Stimulated activated CD4-positive, alpha-beta T cell treated with anti-CD3 and anti-CD28 coated beads, Interleukin-15, amount 100 ng/mL, for 48 hours (primary cell): ENCODE measurements at places on chromosomes 7 and 10.

- DNase-seq, result no peak
These were observed at the start of gene ABCA13 for GRCh38 chr7:48171202-48171601. ABCA13 (plus strand) TSS chr7:48171458; CDS start chr7:48171484, 26 bp downstream.

DNA sequence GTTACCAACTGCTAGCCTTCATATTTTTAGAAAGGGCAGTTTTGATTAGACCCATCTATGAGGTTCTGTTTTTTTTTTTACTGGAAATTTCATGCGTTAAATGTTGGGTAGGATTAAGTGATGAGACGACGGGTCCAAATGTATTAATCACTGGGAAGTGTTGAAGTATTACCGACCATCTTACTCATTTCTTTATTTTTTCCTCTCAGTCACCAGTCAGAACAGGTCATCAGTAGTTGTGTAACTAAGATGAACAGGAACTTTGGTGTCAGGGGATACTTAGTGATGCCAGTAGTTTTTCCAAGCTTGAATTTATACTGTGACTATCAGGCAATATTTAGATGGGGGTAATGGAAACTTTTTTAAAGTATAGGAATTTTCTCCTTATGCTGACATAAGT lies 14.2 kb downstream of the TFAM start:
- DNase-seq, result no peak

- no peak for DNase-seq
These were observed 27.4 kb downstream of the IFT22 start for GRCh38 chr7:101294039-101294831.

GRCh38 chr10:87093632-87094372 lies 841 bp downstream of the GLUD1 start:
- DNase-seq, result peak; percentile 72

DNA sequence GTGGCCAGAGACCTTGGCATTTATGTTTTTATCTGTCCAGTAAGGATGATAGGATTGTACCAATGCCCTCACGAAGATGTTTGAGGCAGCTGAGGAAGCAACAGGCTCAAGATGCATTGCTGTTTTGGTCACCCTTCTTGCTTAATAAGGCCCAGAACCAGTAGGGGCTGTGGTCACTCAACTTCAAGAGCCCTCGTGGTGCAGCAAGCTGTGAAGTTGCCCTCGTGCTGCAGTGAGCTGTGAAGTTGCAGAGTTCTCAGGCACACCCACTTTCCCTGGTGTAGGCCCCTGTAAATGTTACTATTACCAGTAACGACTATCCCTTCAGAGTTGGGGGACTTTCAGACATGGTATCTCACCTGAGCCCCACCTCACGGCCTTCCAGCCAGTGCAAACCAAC lies 207.6 kb upstream of the LYZL1 start:
- DNase-seq, result no peak

DNA sequence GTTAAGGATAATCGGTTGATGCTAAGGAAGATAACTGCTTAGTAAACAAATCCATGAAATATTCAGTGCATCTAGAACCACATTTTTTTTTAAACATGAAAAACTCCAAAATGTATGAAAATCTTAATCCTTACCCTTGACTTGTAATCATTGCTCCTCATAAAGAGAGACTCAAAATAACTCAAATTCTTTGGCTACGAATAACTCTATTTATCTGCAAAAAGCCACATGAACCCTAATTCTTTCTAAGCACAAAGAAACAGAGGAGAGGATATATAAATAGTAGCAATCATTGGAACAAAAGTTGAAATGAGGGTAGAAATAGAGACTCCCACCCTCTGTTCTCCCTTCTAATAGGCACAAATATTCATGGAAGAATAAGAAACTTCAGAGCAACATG lies 40.2 kb downstream of the ANK3 start:
- no peak for DNase-seq

DNA sequence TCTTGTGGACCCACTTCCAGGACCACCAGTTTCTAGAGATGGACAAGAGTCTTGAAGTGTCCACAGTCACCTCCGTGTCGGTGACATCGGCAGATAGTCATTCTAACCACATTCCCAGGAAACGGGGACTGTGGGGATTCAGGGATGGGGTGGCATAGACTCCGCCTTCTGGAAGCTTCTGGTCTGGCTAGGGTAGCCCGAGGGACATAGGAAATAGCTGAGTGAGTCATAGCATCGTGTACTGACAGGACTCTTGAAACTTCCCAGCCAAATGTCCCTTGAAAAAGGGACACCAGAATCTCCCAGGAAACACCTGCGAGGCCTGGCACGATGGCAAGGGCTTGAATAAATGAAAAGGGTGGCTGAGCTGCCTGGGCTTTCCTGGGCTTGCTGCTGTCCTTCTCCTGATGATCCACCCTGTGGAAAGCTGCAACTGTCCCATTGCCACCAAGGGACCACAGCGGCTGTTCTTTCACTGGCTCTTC lies 84.1 kb upstream of the LRRC4 start:
- DNase-seq, result no peak

GRCh38 chr10:15067154-15067553 lies 21.4 kb downstream of the ACBD7 start:
- DNase-seq, result no peak

DNA sequence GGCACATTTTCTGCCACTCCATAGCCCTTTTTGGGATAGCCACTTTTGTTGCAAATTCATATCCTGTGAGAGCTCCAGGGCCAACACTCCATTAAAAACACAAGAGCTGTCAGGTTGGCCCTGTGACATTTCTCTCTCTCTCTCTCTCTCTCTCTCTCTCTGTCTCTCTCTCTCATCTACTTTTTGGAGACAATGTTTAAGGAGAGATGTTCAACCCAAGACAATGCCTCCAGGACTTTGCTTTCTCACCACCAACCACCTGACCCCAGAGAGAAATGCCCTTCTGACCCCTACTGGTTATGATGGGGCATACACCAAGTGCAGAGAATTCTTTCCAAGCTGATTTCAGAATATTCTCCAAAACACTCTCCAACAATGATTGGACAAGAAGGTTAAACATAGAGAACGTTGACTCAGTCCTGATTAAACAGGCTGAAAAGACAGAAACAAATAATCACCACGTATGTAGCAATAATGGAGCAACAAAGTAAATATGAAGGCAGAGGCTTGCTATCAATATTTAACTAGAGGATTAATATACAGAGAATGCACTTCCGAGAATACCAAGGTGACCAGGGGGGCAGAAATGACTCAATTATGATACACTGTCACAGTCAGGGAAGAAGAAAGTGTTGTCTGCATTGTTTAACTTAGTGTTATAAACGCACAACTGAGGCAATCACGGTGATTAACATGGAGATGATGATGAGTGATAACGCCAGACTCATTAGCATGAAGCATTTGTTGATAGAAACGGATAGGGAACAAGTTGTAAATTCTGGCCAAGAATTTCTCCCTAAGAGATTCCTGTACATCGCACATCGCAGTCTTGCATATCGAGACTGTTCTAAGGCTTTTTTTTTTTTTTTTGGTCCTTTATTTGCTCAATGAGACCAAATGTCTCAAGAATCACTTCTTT lies 178.5 kb downstream of the NRP1 start:
- DNase-seq, result no peak

- DNase-seq, result no peak
These were observed 325.6 kb upstream of the KAT6B start for GRCh38 chr10:74500816-74501215.

DNA sequence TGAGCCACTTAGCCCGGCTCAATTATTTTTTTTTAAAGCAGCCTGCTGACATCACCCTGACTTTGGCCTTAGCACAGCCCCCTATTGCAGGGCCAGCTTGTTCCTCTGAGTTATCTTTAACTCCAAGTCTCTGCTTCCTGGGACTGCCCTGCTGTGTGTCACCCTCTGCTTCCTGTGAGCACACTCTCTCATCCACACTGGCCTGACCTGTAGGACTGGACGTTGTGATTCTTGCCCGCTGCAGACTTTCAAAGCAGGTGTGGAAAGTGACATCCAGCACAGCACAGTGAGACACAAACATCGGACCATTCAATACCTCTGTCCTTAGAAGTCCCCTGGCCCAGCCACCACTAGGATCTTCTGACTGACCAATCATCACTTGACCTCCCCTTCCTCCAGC lies 26.4 kb upstream of the HSPA12A start:
- DNase-seq, result no peak

GRCh38 chr7:100446040-100446439 lies 9.7 kb upstream of the PPP1R35 start:
- no peak for DNase-seq

GRCh38 chr7:25739143-25739542 lies 412.9 kb upstream of the NFE2L3 start:
- no peak for DNase-seq

- DNase-seq, result no peak
These were observed 30.6 kb downstream of the ANTXRL start for GRCh38 chr10:46317370-46317769.

GRCh38 chr7:80977751-80978150 lies 58.9 kb upstream of the SEMA3C start:
- no peak for DNase-seq

DNA sequence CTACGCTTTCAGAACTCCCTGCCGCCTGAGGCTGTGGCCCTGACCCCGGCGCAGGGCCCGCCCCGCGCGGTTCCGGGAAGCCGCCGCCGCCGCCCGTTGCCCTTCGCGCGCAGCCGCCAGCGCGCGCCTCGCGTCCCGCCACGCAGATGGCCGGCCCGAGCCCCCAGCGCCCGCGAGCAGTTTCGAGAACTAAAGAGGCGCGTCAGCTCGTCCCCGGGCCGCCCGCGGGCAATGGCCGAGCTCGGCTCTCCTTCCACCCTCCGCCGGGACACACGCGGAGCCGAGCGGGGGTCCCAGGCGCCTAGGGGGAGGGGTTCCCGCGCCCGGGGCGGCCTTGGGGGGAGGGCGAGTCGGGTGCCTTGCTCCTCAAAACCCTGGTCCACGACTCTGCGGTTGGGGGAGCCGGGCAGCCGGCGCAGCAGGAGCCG lies 1.8 kb downstream of the HNRNPF start:
- DNase-seq, result peak; percentile 40

DNA sequence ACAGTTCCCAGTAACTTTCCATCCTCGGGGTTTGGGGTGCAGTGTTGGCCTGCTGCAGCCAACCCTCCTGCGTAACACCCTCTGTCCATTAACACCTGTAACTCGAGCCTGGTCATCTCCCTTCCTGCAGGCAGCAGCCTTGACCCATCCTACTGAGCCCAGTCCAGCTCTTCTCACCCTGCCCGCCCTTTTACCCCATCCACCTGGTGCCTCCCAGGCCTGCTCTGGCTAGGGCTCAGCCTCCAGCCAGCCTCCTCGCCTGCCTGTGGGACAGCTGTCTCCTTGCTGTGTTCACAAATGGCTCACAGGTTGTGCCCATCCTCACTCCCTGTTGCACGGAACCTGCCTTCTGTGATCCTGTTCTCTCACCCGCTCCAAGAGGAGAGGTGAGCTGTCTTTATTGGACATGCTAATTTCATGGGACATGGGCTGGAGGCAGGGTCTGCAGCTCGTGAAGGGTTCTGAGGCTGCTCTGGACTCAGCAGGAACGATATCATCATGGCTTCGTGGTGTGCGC lies 277.2 kb upstream of the TCERG1L start:
- no peak for DNase-seq

DNA sequence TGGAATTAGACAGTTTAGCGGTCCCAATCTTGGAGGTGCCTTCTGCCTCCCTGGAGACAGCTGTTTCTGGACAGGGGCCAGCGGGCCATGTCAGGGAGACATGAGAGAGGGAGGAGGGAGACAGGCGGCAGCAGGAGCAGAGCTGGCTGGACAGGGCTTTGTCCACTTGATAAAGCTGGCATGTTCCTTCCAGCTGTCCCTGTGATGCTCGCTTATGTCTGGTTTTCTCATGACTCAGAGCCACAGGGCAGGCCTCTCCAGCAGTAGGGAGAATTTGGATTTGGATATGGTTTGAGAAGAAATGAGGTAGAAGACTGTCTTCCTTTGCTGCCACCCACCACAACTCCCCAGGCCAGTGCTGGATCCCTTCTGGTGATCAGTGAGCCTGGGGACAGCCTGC lies 51.7 kb upstream of the SORCS3 start:
- no peak for DNase-seq
